Caudate nucleus (tissue), 63 donors: ENCODE measurements at places on chromosomes 1 and 21.

- DNase-seq, result no peak
These were observed 21.5 kb upstream of the SAMSN1 start for GRCh38 chr21:14567331-14568279.

GRCh38 chr1:2126331-2127186 lies 68.0 kb downstream of the FAAP20 start:
- DNase-seq, result no peak

- DNase-seq, result no peak
These were observed 11.6 kb downstream of the AGPAT3 start for GRCh38 chr21:43876605-43877004.

DNA sequence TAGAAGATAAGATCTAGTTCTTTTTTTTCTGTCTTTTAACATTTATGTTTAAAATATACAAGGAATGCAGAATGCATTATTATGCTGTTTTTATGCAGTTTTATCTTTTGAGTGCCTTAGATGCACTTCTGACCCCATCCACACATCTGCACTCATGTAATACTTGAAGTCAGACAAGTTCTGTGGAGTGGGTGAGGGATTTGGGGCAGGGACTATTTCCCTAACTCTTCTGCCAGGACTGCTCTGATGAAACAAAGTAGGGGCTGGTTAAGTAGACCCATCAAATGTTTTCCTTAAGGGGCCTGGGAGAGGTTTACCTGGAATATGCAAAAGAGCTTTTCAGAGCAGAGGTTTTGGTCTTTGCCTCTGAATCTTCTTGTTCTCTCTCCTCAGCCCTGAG lies 11.4 kb downstream of the TRNAU1AP start:
- DNase-seq, result no peak

DNA sequence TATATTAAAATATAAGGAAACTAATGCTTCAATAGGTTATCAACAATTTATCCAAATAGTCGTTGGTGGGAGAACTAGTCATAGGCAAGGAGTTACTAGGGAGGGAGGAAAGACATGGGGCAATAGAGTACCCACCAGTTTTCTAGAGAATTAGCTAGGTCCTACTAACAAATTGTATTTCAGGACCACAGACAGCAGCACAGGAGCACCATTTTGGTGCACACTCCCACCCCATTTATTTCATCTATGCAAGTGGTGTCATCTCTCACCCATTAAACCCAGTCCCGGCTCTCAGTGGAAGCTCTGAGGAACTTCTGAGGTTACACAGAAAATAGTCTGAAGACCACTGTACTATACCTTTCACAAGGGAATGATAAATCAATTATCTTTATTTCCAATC lies 89.0 kb upstream of the BCAR3 start:
- DNase-seq, result no peak

- no peak for DNase-seq
These were observed 53.9 kb downstream of the PRDX6 start for GRCh38 chr1:173530795-173531693.

DNA sequence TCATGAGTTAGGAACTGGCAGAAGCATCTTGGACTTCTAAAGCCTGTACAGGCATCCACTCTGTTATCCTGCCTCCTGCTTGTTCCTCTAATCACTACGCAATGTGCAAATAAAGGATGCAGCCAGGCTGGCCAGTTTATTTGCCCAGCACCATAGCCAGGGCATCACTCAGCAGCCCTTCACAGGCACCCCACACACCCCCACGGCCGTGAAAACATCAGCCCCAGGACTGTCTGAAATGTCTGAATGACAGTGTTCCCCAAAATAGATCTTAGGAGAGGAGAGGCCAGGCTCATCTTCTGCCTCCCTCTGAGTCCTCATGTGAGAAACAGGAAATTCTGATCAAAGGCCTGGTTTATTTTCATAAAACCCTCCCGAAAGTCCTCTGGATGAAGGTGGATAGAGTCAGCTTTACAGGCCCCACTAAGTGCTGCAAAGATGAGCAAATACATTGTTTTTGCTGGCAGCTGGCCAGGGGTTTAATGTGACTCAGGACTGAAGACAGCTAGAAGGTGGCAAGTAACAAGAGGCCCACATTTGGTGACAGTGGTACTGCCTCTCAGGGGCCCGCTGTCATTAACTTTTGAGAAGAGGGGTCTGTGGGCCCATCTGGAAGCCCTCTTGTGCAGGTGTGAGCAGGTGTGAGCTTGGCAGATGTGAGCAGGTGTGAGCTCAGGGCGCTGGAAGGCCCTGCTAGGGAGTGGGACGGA lies 32.9 kb downstream of the GRHL3 start:
- no peak for DNase-seq

DNA sequence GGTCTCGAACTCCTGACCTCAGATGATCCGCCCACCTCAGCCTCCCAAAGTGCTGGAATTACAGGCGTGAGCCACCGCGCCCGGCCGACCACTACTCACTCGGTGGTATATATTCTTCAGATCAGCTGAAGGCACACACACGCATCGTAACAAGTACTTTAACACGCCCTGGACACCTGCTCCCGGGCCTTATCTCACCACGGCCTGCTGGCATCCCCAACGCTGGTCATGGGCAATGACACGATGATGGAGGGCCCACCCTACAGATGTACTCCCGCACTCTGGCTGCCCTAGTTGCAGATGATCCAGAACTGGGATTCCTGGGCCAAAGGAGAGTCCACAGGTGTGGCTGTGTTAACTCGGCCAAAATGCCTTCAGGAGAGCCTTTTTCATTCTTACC lies 11.6 kb downstream of the UBE2J2 start:
- DNase-seq, result no peak

DNA sequence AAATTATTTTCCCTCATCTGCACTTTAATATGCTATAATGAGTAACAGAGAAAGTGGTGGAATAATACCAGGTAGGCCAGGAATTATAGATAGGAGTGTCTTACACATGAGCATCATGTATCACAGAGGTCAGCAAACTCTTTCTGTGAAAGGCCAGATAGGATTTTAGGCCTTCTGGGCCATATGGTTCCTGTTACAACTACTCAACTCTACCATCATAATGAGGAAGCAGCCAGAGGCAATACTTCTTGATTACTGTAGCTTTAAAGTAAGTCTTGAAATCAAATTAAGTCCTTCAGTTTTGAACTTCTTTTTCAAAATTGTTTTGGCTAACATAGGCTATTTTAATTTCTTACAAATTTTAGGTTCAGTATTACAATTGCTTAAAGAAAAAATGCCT lies 32.1 kb upstream of the IGSF3 start:
- no peak for DNase-seq

GRCh38 chr1:183585038-183585437 lies 5.2 kb downstream of the NCF2 start:
- no peak for DNase-seq

- no peak for DNase-seq
These were observed 59.2 kb downstream of the VCAM1 start for GRCh38 chr1:100778748-100779147.

DNA sequence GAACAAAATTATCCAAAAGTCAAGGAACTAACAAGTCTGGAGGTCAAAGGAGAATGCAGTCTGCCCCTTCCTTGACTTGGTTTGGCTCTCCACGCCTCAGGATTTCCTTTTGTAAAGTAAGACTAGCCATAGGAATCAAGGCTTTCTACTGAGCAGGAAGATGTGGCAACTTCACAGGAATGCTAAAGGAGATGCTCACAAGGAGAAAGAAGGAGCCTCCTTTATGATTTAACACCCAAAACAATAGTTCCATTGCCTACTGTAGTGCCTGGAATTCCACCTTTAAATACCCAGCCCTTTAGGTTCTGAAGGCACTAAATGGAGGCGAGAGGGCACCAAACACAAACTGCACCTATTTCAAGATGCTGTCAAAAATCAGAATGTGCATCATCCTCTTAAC lies 176.3 kb upstream of the NFIA start:
- DNase-seq, result no peak

- DNase-seq, result no peak
These were observed 84.7 kb downstream of the LRRC53 start for GRCh38 chr1:74427681-74428080.

DNA sequence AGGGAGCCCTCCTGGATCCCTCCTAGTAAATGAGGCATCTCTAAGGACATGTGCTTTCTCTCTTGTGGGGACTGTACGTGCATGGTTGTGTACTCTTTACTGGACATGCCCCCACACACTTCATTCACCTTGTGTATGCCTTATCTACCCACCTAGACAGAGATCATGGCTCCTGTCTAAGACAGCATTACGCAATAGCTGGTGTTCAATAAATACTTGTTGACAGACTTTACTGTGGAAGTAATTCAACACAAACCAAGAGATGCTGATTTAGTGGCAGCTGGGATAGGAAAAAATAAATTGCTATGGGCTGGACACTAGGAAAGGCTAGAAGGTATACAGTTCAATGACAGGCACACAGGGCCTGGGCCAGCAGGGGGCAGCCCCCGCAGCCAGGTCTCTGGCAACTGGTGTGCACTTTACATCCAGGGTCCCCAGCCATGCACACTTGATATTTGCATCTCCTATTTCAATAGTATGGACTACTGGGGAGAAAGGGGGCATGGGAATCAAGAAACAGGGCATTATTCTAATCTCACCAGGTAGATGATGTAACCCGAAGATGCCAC lies 24.2 kb downstream of the TRABD2B start:
- no peak for DNase-seq

DNA sequence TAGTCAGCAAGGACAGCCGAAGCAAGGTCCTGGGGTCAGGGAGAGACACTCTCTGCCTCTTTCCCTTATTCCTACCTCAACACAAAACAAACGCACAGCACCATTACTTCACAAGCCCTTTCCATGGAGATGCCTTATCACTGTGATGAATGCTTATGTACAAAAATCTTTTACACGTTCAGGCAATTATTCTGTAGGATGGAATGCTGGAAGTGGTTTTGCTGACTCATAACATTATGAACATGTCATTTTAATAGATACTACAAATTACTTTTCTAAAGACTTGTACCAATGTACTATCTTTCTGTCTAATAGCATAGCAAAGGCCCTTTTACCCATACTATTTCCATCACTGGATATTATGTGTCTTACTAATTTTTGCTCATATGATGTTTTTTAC lies 98.4 kb downstream of the TTLL7 start:
- DNase-seq, result no peak

DNA sequence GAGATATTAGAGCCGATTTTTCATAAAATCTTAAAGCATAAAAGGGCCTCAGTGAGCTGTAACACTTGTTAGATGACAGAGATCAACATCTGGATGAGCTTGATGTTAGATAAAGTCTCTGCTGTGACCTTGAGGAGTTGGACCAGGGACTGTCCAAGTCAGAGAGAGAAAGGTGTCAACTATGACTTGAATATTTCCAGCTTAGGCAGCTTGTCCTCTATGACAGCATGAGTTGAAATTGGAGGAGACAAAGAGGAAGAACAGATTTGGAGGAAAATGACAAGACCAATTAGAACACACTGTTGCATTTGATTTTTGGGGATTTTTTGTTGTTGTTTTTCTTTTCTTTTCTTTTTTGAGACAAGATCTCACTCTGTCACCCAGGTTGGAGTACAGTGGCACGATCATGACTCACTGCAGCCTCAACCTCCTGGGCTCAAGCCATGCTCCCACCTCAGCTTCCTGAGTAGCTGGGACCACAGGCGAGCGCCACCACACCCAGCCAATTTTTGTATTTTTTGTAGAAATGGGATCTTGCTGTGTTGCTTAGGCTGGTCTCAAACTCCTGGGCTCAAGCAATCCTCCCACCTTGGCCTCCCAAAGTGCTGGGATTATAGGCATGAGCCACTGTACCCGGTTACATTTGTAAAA lies 35.3 kb upstream of the CLIC4 start:
- DNase-seq, result no peak

GRCh38 chr1:61058483-61059245 lies 23.7 kb upstream of the NFIA start:
- no peak for DNase-seq

GRCh38 chr1:12161662-12162458 lies 4.9 kb upstream of the TNFRSF1B start:
- DNase-seq, result no peak

DNA sequence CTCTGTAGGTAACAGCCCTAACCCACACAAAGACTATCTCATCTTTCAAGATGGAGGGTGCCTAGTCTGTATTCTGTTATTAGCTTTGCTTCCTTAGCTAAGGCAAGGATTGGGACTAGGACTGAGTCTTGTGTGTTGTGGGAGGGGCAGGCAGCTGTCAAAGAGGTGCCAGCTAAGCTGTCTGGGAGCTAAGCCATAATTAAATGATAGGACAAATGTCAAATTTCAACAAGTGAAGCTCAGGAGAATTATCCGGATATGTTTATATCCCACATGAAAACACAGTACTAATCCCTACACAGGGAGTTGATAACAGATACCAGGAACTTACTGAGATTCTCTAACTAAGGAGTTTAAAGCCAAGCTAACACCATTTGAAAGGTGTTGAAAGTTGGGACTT lies 70.5 kb upstream of the NGF start:
- no peak for DNase-seq

- no peak for DNase-seq
These were observed 15.9 kb upstream of the EPB41 start for GRCh38 chr1:28898405-28898881.

GRCh38 chr1:243508303-243508713 lies 252.5 kb downstream of the SDCCAG8 start:
- no peak for DNase-seq

DNA sequence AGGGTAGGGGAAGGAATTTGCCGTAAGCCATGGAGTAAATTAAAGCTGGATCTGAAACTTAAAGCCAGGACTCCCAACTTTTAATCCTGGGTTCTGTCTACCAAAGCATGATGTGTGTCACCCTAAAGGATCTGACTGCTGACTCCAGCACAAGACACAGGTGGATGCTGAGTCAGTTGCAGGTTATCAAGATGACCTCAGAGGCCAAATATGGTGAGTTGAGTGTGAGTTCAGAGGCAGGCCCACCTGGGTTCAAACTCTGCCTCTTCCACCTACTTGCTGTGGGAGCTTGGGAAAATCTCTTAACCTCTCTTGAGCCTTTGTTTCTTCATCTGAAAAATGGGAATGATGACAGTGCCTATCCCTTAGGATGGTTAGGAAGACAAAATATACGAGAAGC lies 16.7 kb upstream of the LDLRAP1 start:
- DNase-seq, result no peak

- DNase-seq, result no peak
These were observed 22.8 kb downstream of the RAB7B start for GRCh38 chr1:205980237-205980870.

GRCh38 chr21:27838573-27838972 lies 871.7 kb upstream of the ADAMTS5 start:
- no peak for DNase-seq

- no peak for DNase-seq
These were observed 24.7 kb upstream of the MYCL start for GRCh38 chr1:39926343-39926793.
